Stimulated activated CD4-positive, alpha-beta T cell treated with anti-CD3 and anti-CD28 coated beads, Interleukin-15, amount 100 ng/mL, for 1 hour (primary cell): ENCODE measurements at places on chromosomes 1 and 21.

DNA sequence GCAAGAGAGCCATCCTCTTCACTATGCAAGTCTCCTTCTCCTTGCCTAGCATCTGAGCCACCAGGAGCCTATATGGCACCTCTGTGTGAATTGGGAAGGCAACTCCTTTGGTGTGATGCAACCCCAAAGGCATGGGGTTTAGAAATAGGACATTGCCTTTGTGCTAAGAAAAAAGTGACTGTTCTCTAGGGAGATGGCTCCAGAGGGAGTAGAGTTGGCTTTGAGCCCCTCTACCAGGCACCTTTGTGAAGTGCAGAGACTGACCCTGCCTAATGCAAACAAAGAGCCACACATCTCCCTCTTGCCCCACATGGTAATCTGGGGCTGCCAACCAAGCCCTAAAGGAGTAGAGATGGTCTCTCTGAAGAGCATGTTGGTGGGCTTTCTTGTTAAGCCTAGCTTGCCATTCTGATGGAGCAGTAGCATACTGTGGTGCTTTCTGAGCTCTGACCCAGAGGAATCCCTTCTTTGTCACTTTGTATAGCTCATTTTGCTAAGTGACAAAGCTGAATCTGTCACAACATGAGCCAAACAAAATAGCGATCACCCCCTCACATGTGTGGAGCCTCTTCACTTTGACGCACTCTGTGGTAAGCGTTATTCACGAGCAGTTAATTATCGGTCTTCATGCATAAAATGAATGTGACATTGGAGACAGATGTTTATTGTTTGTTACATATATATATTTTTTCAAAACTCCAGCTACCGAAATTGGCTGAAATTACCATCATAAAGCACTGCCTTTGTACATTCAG lies 74.4 kb downstream of the RWDD3 start:
- DNase-seq: no peak

DNA sequence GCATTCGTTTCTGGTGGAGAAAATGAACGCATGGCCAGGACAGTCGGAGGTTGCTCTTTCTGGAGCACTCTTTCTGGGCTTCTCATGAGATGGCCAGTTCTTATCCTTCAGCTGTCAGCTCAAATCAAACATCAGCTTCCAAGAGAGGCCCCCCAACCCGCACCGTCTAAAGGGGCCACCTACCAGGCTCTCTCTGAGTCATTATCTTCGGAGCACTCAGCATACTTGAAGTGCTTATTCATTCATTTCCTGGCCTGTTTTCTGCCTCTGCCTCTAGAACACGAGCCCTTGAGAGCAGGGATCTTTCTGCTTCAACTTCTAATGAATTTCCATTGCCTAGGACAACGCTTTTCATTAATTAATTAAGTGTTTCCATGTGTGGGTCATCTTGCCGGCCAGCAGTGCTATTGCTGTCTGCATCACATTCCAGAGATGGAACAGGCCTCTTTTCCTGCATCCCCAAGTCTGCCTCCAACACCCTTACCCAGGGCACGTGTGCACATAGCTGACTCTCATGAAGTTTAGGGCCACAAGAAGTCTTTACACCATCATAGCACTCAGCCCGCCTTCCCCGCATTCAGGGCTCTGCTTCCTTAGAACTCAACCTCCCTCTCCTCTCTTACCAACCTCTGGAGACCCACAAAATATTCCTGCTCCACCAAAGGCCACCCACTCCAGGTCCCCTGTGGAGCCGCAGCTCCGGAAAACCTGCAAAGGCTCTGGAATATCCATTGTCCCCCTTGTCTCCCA lies 52.1 kb upstream of the LAPTM5 start:
- no peak for DNase-seq

- no peak for DNase-seq
These were observed 13.4 kb upstream of the PEF1 start for GRCh38 chr1:31657972-31658510.

DNA sequence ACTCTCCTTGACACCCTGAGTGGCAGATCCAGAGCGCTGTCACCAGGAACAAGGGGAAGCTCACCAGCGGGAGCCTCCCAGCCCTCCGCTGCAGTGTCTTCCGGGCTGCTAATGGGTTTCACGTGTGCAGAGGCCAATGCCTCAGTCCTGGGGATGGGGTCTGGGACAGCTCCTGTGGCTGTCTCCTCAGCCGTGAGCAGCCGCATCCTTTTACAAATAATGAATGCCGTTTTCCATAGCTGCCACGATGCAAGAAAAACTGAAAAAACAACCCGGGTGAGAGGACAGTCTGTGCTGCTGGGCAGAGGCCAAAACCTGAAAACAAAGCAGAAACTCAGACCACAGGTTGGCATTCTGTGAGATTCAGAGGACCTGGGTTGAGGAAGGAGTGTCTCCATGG lies 212.2 kb upstream of the RAB4A start:
- no peak for DNase-seq

- no peak for DNase-seq
These were observed 8.3 kb downstream of the VSIG8 start for GRCh38 chr1:159854116-159854692.

DNA sequence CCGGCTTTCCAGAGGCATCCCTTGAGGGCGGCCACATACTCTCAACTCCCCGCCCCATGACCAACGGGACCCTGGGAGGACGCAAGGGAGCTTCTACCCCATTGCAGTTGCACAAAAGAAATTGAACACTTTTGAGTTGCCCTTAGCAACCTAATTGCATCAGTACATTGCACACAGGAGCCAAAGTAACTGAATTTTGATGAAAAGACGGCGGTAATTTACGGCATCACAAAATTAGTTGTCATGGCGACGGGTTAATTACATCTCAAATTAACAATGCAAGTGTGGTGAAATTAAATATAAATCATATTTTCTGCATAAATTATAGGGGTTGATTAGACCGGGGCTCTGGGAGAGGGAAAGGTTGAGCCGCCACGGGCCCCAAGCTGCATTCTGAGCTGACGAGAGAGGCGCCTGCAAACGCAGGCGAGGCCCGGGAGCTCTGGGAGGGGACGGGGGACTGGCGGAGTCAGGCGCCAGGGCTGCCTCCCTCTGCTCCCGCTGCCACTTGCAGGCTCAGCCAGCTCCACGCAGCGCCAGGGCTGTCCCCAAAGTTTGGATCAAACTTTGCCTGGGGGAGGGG lies 61.4 kb downstream of the CASZ1 start:
- no peak for DNase-seq

GRCh38 chr1:226711976-226712741 lies 26.9 kb downstream of the ITPKB start:
- DNase-seq: no peak

- DNase-seq: no peak
These were observed 21.3 kb upstream of the MAPKAPK2 start for GRCh38 chr1:206663362-206663761.

DNA sequence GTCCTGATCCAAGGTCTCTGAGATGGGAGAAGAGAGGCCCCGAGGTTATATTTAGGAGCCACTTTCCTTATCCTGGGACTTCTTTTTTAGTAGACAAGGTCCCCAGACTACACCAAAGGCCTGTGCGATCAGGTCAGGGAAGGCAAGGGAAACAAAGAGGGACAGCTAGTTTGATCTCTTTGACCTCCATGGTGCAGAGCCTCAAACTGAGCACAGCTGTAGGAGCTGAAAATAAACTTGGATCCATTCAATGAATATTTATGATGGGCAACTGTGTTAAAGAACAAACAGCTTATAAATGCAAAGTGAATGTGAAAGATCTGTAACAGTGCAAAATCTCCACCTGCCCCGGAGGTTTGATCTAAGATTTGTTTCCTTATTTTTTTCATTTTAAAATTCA lies 256.6 kb downstream of the DYRK1A start:
- no peak for DNase-seq

GRCh38 chr1:169484101-169484500 lies 1.6 kb downstream of the SLC19A2 start:
- no peak for DNase-seq

- DNase-seq: peak; percentile 31
These were observed 26.2 kb upstream of the SCMH1 start for GRCh38 chr1:41268154-41268770.

GRCh38 chr1:3336641-3337630 lies 117.5 kb upstream of the ARHGEF16 start:
- DNase-seq: no peak

DNA sequence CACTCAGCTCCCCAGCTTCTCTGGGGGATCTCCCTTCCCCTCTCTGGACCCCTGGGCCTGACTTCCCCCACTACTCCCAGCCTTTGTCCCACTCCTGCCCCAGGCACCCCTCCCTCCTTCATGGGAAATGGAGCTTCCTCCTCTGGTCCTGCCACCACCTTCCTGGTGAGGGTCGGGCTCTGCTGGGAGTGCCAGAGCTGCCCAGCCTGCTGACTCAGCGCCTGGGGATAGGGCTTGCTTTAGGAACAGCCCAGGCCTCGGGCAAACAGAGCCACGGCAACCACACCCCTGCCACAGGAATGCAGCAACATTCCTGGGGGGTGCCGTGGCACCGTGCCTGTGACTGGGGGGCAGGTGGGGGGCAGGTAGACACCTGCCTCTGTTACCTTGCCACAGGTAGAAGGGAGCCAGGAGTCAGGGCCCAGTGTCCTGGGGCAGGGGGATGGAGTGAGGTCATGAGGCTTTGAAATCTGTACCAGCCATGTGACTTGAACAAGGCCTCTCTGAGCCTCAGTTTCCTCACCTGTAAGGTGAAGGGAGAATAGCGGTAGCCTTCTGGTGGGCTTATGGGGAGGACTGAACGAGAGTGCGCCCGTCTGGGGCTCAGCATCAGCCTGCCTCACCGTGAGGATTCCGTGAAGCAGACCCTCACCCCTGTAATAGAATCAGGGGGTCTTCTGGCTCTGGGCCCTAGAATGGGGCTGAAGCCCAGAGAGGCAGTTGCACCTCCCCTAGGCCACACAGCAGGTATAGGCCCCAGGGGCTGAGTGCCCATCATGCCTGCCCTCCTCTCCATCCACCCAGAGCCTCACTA lies 17.8 kb upstream of the EPHA2 start:
- no peak for DNase-seq

DNA sequence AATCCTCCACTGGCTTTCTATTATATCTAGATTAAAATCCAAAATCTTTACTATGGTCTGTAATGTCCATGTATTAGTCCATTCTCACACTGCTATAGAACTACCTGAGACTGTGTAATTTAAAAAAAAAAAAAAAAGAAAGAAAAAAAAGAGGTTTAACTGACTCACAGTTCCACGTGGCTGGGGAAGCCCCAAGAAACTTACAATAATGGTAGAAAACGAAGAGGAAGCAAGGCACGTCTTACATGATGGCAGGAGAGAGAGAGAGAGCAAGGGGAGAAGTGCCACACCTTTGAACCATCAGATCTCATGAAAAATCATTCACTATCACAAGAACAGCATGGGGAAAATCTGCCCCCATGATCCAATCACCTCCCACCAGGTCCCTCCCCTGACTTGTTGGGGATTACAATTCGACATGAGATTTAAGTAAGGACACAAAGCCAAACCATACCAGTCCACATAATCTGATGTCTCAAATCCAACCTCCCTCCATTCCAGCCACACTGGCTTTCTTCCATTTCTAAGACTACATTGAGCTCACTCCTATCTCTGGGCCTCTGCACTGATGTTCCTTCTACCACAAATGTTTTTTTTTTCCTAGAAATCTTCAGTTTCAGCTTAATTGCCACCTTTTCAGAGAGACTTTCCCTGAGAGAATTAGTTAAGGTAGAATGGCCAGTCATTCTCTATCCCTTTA lies 92.4 kb downstream of the EIF4G3 start:
- DNase-seq: no peak

DNA sequence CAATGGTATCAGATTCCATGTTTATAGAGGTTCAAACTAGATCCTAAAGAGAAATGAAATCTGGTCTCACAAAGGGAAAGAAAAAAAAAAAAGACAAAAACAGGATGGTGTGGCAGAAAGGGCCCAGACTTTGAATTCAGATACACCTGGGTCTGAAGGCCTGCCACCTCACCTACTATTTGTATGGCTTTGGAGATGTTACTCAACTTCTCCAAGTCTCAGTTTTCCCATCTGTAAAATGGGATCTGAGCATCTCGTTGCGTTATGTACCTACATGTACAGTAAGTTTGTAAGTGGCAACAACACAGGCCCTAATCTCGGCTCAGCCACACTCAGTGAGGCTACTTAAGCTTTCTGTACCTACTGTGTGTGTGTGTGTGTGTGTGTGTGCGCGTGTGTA lies 147.5 kb upstream of the FGGY start:
- no peak for DNase-seq

- DNase-seq: no peak
These were observed 171.9 kb downstream of the SMYD3 start for GRCh38 chr1:246335151-246335550.
